Uterus (tissue), 4 donors: ENCODE measurements at places on chromosomes 3 and 15. TPM values are rescaled to one million over a fixed set of nuclear protein-coding genes. Genes with fewer than 3 reads are reported as not detected.

The APH1B gene
- total RNA-seq, result 28.5 TPM

The SPESP1 gene
- 2.8 TPM for total RNA-seq

The SENP7 gene
- 101 TPM for total RNA-seq

- no peak overlapping the region for H3K4me3 ChIP-seq
- H3K27ac ChIP-seq, result no peak overlapping the region
- no peak for DNase-seq
- no peaks in the 10 kb centered on the region for H3K27me3 ChIP-seq
- no peaks in the 10 kb centered on the region for H3K4me1 ChIP-seq
Measured at GRCh38 chr3:3064297-3064696, 45.9 kb downstream of the IL5RA start.

- DNase-seq, result no peak
- H3K27ac ChIP-seq, result no peak overlapping the region
- no peaks in the 10 kb centered on the region for H3K4me1 ChIP-seq
- H3K36me3 ChIP-seq, result no peaks in the 10 kb centered on the region
Measured at GRCh38 chr15:48880070-48880634, 2.2 kb downstream of the EID1 start.

- no peak overlapping the region for H3K4me3 ChIP-seq
- DNase-seq, result no peak
- no peak overlapping the region for H3K27ac ChIP-seq
Measured at GRCh38 chr3:3552761-3553160, 246.5 kb upstream of the LRRN1 start.
